ENCODE measurements at places on chromosomes 7 and 10.

- DNase-seq: no peak
Observed at GRCh38 chr7:139634087-139634486, 110.6 kb downstream of the CLEC2L start.

GRCh38 chr7:10128748-10129147, 844.9 kb upstream of the PHF14 start:
- DNase-seq: no peak

DNA sequence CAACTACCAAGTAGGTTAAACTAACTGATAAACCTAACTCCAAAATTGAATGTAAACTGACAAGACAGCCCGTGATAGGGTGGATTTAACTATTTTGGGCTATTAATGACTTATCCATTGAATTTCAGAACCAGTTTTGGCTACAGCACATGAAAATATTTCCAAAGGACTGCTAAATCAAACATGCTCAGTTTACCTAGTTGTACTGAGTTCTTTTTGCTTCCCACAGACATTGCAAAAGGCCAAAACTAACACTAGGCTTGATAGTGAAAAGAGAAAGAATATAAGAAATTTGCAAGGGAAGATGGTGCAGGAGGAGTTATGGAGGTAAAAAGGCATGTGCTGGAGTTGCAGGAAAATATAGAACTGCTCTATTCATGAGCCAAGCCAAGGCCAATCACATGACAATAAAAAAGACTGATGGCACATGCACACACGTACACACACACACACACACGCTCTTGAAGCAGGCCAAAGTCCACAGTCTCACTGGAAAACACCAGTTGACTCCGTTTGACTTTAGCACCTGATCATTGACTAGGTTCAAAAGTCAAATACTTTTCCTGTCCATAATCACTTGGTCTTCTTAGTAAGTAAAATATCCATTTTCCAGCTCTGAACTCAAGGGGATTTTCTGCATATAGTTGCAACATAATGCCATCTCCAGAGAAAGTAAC, 76.0 kb upstream of the AGBL3 start:
- no peak for DNase-seq

DNA sequence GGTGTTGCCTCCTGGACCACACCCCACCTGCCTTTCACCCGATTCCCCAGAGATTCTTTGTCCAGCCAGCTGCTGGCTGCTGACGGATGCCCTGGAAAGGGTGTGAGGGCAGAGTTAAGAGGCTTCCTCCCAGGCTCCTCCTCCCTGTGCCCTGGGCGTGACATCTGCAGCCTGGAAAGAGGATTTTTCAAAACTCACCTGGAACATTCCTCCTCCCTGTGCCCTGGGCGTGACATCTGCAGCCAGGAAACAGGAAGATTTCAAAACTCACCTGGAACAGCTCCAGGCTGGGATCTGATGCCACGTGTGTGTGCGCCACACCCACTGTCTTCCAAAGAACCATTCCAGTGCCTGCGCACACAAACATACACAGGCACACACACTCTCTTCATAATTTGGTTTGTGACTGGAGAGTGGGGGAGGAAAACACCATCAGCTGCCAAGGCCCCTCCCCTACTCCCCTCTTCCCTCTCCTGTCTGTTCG, 5.2 kb downstream of the MARVELD1 start:
- DNase-seq: no peak

DNA sequence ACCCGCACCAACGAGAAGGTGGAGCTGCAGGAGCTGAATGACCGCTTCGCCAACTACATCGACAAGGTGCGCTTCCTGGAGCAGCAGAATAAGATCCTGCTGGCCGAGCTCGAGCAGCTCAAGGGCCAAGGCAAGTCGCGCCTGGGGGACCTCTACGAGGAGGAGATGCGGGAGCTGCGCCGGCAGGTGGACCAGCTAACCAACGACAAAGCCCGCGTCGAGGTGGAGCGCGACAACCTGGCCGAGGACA, 1.6 kb downstream of the VIM start:
- no peak for DNase-seq

DNA sequence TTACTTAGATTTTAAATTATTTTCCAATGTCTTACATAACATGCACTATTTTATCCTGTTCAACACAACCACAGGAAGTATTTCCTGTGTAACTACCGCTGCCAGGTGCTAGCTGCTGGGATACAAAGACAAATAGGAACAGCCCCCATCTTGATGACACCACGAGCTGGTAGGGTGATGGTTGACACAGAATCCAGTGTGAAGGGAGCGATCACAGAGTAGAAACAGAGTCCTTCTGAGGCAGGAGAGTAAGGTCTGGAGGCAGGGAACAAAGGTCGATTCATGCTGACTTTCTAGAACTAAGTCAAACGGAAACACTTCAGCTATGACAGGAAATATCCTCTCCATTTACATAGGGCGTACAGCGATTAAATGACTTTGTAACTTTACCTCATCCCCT, 232.3 kb downstream of the ADAM12 start:
- no peak for DNase-seq

- DNase-seq: no peak
Observed at GRCh38 chr10:93991596-93992284, 2.0 kb upstream of the PLCE1 start.

- DNase-seq: no peak
Observed at GRCh38 chr7:101066141-101066832, 19.0 kb upstream of the TRIM56 start.

DNA sequence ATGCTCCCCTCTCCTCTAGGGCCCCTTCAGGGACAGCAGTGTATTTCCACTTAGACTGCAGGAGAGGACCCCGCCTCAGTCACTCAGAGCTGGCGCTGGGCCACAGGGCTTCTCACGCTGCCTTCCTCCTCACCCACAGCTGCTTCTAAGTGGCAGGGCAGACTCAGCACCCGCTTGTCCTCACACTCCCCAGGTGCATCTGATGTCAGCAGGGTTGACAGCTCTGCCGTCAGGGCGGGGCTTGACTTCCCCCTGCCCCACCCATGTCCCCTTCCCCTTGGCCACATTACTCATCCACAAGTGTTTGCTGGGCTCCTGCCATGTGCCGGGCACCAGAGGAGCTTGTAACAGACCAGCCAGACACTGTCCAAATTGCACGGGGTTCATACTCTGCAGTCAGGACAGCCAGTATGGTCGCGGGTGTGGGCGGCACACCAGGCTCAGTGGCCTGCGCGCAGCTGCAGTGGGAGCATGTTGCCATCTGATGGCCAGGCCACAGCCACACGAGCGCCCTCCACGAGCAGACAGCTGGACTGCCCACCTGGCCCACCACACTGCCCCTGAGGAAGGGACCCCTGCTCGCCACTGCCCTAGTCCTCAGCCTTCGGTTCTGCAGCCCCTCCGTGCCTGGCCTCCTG, 29.3 kb upstream of the TTYH3 start:
- DNase-seq: no peak

DNA sequence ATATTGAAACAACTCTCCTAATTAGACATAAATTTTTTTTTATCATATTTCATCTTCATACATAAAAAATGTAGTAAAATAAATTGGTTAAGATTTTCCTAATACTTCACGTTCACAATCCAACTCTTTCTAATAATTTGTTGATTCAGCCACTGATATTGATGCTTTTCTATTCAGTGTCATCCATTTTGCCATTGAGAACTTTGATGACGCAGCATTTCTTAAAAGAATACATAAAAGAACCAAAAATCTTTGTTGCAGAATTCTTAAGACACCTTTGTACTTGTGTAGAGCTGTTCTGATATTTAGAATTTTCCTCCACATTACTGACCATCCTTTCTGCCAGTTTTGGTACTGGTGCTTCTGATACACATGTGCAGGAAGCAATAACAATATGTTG, 52.6 kb downstream of the LOXL4 start:
- no peak for DNase-seq

Data from hematopoietic multipotent progenitor cell treated with erythropoietin and hydrocortisone succinate and interleukin-3 and kit ligand, for 15 days (in vitro differentiated cells).